ENCODE measurements at places on chromosomes 7 and 10.

GRCh38 chr10:31708046-31708445 lies 220.6 kb downstream of the ARHGAP12 start:
- no peak for DNase-seq

GRCh38 chr10:75377869-75378268 lies 23.7 kb downstream of the ZNF503 start:
- no peak for DNase-seq

DNA sequence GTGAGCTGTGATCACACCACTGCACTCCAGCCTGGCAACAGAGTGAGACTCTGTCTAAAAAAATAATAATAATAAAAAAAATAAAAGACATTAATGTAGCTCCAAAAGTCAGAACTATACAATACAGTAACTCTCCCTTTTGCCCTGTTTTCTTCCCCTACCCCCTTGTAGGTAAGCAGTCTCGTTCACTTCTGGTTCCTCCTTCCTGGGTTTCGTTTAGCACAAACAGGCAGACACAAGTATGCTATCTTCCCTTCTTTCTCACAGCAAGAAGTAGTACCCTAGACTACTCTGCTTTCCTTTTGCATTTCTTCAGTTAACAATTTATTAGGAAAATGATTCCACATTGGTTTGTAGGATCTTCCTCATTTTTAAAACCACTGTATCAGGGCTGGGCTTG lies 33.1 kb downstream of the PDSS1 start:
- DNase-seq, result no peak

DNA sequence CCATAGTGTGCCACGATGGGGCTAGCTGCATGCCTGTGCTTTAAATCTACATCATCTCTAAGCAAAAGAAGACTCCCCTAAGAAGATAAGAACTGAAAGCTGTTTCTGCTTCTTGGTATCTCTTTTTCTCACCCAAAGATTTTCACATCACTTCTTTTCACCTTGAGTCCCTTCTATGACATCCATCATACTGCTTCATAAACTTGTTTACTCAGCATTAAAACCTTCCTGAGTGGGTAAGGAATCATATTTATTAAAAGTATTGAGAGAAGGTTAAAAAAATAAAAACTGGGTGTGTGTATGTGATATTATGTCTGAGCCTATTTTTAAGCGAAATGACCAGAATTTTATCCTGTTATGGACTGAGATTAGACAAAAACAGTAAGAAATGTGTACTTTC lies 150.3 kb downstream of the HPSE2 start:
- DNase-seq, result no peak

GRCh38 chr10:112262546-112262945 lies 20.7 kb upstream of the TECTB start:
- no peak for DNase-seq

DNA sequence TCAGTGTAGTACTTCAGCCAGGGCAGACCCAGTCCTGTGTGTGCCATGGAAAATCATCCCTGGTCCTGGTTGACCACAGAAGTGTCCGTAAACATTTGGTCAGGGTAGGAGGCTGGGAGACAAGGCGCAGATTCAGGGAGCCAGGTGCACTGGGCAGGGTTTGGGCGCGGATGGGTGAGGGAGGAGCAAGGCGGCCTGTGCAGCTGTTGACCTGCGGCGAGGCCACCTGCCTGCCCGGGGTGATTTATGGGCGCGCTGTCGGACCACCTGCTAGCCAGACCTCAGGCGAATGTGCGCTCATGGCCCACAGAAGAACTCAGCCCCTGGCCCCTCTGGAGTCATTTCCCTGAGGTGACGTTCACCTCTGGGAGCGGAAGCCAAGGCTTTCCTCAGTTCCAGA lies 6.6 kb downstream of the SFRP5 start:
- DNase-seq, result no peak

DNA sequence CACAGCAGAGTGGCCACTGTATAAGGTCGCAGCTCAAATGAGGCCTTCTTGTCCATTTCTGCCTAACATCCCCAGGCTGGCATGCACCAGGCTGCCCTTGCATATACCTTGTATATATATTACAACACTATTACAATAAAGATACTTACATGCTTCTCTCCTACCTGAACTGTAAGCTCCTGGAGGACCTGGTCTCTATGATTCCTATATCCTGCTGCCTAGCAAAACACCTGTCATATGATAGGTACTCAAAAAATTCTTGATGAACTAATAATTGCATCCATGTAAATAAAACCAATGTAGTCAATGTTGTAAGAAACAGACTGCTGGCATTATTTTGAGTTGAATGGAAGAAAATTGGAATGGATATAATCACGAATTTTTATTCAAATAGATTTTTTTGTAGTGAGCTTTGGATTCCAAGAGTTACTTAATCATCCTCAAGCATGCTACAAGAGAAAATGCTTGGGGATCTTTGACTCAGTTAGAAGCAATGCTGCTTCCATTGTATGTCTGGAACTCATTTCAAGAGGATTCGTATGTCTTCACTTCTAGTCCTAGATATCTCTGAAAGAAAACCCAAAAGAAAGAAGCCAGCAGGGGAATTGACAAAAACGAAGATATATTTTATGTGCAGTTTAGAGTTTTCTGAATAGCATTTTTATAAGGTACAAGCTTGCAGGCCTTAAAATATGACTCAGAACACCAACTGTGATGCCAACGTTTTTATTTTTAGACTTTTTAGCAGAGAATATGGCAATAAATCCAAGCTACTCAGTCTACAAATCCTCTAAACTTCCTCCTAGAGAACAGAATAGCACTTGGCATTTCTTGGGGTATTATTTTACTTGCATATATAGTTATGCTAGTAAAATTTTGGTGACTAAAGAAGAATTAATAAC lies 53.1 kb downstream of the OSBPL3 start:
- DNase-seq, result no peak

GRCh38 chr10:8444630-8445029 lies 390.1 kb downstream of the GATA3 start:
- peak; percentile 57 for DNase-seq

DNA sequence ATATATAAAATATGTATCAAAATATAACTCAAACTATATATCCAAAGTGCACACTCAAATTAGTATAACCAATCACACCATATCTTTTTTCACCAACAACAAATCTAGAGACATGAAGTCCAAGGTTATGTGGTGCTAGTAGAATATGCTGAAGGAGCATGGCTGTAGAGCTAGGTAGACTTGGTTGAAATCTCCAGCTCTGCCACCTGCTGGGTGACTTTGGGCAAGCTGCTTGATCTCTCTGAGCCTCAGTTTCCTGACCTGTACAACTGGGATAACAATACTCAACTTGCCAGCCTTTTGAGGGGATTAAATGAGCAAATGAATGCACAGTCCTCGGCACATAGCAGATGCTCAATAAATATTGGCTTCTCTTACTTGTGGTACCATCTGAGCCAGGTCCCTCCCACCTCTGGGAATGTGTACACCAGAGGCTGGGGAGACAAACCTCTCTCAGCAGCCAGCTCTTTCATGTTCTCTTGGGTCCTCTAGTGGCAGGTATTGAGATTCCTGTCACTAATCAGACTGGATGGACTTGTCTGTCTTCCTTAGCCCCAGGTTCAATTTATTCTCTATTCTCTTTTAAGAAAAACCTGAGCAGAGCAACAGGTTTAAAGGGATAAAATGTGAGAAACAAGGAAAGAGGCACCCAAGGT lies 94.3 kb upstream of the PDE1C start:
- no peak for DNase-seq

- DNase-seq, result no peak
Observed at GRCh38 chr10:99527526-99528493, 4.9 kb upstream of the NKX2-3 start.
